ENCODE measurements at places on chromosomes 2 and 18. TPM values are rescaled to one million over a fixed set of nuclear protein-coding genes. Genes with fewer than 3 reads are reported as not detected.

The MC5R gene
- total RNA-seq: 3.4 TPM

The KIF5C gene
- 340 TPM for total RNA-seq

DNA sequence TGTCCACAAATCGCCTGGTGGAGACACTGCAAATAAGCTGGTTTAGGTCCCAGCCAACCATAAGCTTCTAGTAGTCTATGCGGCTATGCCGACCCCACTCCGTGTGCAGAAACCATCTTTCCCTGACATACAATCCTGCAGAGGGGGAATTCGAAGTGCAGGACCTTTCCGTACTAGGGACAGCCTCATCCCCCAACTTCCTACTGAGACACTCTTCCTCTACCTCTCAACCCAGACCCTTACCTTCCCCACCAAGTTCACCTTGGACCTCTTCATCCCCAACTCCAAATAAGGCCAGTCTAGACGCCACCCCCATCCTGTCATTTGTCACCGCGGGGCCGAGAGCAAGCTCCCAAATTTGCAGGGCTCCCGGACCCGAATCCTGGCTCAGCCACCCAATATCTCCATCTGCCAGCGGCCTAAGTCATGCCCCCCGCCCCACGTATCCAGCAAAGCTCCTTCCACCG lies 496 bp downstream of the SUCLG1 start:
- DNase-seq: no peak

- DNase-seq: no peak
These were observed 31.8 kb upstream of the VIT start for GRCh38 chr2:36664696-36665076.

The EML6 gene
- total RNA-seq: 23.0 TPM

- DNase-seq: no peak
These were observed 950.3 kb downstream of the SOCS6 start for GRCh38 chr18:71238974-71239624.

- DNase-seq: no peak
These were observed 103.6 kb downstream of the UNC80 start for GRCh38 chr2:209875270-209875669.

GRCh38 chr2:25232248-25232825 lies 64.0 kb upstream of the POMC start:
- no peak for DNase-seq

DNA sequence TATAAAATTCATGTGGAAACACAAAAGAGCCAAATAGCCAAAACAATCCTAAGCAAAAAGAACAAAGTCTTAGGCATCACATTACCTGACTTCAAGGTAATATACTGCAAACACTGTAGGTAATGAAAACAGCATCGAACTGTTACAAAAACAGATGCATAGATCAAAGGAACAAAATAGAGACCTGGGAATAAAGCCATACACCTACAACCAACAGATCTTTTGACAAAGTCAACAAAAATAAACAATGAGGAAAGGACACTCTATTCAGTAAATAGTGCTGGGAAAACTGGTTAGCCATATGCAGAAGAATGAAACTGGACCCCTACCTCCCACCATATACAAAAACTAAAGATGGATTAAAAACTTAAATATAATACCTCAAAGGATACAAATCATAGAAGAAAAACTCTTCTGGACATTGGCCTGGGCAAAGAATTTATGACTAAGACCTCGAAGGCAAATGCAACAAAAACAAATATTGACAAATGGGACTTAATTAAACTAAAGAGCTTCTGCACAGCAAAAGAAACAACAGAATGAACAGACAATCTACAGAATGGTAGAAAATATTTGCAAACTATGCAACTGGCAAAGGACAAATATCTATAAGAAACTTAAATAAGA lies 218.0 kb downstream of the PHLPP1 start:
- no peak for DNase-seq

- DNase-seq: no peak
These were observed 146.1 kb upstream of the ZEB2 start for GRCh38 chr2:144666032-144666431.

GRCh38 chr2:172233987-172234715 lies 131.5 kb upstream of the DLX2 start:
- DNase-seq: no peak

DNA sequence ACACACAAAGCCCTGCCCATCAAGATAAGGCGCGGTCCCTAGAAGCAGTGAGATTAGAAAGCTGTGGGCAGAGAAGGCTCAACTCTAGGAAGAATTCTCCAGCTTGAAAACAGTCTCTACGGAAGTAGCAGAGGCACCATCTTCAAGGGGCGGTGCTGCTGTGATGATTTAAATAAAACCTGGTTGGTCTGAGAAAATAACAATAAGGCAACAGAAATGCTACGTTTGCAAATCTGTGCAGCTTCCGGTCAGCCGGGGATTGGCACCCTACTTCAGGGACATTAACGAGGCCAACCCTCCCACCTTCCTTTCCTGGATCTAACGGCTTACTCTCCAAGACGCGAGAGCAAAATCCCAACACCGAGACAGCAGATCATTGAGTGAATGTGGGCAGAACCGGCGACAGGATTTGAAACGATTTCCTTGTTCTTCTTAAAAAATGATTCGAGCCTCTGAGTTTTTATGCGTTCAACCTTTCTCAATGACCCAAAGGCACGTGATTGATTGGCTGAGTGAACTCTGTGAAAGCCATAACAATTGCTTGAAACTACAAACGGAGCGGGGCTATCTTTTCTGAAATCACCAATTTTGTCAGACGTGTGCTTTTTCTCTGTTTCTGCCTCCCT lies 93.7 kb upstream of the ZNF516 start:
- no peak for DNase-seq

DNA sequence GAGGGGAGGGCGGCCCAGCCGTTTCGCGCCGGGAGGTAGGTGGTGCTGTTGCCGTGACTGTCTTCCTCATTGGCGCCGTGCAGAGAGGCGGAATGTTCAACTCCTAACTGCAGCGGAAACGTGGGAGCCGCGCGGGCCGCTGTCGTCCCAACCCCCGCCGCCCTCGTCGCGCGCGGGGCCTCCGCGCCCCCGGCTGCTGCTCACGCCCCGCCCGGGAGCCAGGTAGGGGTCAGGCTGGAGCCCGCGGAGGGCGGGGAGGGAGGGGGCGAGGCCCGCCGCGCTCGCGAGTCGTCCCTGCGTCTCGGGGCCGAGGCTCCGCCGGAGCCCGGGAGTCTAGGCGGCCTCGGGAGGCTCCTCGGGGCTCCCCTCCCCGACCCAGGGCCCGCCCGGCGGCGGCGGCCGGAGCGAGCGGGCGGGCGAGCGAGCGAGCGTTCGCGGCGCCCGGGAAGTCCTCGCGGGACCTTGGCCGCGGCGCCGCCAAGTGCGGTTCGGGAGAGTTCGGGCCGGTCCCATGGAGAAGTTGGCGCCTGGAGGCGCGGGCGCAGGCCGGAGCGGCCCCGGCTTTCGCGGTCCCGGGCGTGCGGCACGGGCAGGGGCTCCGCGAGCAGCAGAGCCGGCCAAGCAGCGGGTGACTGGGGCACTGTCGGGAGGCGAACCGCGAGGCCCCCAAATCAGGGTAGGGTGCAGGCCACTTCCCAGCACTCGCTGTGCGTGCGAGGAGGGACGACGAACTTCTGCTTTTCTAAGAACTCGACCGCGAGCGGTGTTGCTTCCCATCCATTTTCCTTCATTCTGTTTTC lies at the start of gene MAP3K20:
MAP3K20 (plus strand) TSS at position 66 of the 800 bp plus-strand sequence. CDS start 15,186 bp downstream, outside the sequence.
- peak; percentile 19 for DNase-seq

The HOXD1 gene
- total RNA-seq: not detected

GRCh38 chr18:11047817-11048216 lies 101.6 kb downstream of the PIEZO2 start:
- no peak for DNase-seq

DNA sequence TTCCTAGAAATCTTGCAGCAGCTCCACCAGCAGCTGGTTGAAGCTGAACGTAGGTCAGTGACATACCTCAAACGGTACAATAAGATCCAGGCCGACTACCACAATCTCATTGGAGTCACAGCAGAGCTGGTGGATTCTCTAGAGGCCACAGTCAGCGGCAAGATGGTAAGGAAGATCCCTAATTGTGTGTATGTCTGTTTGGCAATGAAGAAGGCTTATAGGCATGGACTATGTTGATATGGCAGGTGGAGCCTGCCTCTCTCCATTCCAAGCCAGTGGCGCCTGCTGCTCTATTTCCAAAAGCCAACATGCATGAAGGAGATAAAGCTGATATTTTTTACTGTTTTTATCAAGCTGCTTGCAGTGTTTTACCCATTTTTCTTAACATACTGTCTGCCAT lies 36.8 kb downstream of the ARMC9 start:
- no peak for DNase-seq

The CPLX4 gene
- total RNA-seq: 14.8 TPM

DNA sequence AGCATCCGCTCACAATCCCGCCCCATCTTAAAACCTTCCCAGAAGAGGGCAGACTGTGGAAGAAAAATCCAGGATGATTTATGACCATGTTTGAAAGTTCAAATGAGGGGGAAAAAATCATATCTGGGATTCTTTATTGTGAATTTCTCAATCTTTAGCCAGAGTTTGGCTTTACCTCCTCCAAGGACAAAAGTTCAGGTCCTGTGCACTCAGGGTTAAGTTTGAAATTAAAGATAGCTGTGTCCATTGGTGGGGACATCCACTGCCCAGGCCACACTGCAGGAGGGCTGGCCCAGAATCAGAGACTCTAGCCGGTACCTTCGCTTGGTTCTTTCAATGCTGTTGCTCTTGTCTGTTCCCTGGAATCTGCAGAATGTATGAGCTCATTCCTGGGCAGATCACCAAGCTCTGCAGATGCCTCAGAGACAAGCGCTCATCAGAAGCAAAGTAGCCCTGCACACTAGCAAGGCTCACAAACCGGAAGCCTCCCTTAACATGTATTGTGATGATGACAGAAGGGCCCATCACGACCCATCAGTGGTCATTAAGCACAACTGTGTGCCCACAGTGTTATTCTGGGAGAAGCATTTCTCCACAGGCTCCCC lies 375.3 kb upstream of the KLHL29 start:
- peak; percentile 74 for DNase-seq

The SMYD1 gene
- 0.09 TPM for total RNA-seq

DNA sequence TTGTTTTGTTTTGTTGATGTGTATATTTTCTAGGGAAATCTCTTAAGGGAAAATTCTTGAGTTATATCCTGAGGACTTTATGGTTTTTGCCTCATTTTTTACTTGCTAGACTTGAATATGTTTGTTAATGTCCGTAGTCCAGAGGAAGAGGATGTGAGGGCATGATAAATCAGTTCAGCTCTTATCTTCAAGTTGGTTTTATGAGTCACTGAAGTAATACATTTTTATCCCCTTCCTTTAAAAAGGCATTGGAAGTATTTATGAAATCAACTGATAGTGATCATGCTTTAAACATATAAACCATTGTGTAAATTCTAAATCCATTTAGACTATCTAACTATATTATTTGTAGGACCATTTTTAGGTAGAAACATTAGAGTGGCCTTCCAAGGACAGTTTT lies 43.9 kb upstream of the CYBRD1 start:
- no peak for DNase-seq

The MTLN gene
- 15.9 TPM for total RNA-seq

The ATP6V1B1 gene
- not detected for total RNA-seq

The ORC4 gene
- total RNA-seq: 94.3 TPM

GRCh38 chr2:101983928-101984327 lies 7.8 kb upstream of the IL1R2 start:
- DNase-seq: no peak

GRCh38 chr18:2036086-2036485 lies 535.2 kb downstream of the METTL4 start:
- no peak for DNase-seq

The SPIRE1 gene
- total RNA-seq: 46.7 TPM

- no peak for DNase-seq
These were observed 49.0 kb downstream of the FAM168B start for GRCh38 chr2:131044075-131044756.

GRCh38 chr18:63677500-63678225 lies 16.0 kb upstream of the SERPINB3 start:
- DNase-seq: no peak

DNA sequence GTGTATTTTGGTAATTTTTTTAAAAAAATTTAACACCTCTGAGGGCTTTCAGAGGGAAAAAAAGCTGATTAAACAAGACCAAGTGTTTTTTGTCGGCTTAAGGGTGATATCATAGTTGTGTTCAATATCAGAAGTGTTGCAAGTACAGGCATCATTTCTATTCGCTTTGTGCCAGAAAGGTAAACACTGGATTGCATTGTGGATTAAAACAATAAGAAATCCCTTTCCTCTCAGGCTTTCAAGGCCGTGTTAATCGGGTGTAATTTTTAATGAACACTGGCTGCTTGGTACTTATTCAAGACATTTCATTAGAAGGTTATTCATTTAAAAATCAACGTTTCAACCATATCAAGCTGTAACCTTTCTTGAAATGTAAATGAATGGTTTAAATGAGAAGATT lies 18.3 kb downstream of the FIGN start:
- DNase-seq: no peak
